Fibroblast of lung (primary cell): ENCODE measurements at places on chromosomes 11 and 22. TPM values are rescaled to one million over a fixed set of nuclear protein-coding genes. Genes with fewer than 3 reads are reported as not detected.
A peak's percentile ranks its signal among the peaks of the same experiment; 100 is the strongest.

- no peak for DNase-seq
These were observed 52.4 kb downstream of the MCM5 start for GRCh38 chr22:35452351-35452781.

Gene OR4A16
- total RNA-seq: not detected in 2 replicates

- DNase-seq: no peak
These were observed 2.0 kb downstream of the INS start for GRCh38 chr11:2158966-2159365.

DNA sequence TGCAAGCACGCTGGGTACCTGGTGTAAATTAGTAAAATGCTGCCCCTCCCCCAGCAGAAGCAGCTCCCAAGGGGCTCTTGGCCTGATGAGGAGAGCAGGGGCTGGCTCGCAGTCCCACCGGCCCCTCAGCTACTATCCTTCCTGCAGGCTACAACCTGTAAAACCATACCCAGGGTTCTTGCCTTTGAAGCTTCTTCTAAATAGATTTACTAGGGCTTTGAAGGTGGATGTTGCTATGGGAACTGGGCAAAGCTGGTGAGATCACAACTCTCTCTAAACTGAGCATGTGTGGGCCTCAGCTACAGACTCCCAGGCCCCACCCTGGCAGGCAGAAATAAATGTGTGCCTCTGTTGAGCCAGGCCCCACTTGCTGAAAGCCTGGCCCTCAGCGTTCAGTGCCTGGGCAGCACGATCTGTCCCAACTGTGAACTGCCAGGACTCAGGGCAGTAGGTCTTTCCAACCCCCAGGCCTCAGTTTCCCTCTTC lies 18.5 kb downstream of the CD5 start:
- DNase-seq: peak; percentile 12

Gene HPX
- total RNA-seq: 0.26 and 0.83 TPM in 2 replicates

Gene SNX32
- 2.3 and 3.1 TPM in 2 replicates for total RNA-seq

DNA sequence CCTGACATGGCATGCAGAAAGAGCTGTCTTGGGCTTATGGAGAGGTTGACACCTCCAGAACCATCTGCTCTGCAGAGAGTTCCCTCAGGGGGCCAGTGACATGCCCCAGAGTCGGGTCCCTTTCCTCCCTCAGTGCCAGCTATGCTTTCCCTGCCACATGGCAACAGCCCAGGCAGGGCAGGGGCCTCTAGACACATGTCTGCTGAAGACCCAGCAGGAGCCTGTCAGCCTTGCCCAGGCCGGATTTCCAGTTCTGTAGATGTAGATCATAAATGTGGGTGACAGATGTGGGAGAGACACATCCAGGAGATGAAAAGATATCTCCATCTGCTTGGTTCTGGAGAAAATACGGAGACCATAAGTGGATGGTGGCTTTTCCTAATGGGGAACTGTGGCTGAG lies 25.5 kb downstream of the NAV2 start:
- no peak for DNase-seq

DNA sequence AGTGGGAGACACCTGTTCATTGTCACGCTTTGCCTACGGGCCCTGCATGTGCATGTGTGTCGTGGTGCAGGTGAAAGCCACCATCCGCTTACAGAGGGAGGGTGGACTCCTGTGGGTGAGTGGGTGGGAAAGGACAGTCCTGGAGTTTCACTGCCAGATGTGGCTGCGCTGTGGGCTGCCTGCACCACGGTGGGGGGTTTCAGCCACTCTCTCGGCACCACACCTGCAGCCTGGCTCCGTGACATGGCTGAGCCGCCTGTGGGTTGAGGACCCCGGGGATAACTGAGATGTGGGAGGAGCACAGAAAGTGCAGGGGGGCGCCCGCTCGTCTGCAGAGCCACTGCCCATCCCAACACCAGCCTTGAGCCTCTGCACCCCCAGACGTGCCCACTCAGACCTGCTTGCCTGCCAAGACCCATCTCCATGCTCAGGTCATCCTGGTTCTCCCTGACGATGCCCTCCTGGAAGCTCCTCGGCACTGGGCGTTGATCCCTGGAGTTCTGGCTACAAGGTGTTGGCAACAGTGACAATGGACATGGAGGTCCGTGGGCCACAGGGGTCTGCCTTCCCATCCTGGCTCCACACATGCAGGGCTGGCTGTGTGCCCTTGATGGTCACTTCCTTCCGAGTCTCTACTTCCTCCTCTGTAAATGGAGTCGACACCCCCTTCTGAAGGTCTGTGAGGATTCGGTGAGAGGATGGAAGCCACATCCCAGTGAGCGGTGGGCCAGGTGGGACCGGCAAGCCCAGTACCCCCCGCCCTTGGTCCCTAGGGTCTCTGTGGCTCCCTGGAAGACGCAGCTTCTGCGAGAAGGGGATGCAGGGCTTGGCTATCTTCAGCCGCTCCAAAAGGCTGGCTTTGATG lies 1007.0 kb downstream of the BRD1 start:
- no peak for DNase-seq

DNA sequence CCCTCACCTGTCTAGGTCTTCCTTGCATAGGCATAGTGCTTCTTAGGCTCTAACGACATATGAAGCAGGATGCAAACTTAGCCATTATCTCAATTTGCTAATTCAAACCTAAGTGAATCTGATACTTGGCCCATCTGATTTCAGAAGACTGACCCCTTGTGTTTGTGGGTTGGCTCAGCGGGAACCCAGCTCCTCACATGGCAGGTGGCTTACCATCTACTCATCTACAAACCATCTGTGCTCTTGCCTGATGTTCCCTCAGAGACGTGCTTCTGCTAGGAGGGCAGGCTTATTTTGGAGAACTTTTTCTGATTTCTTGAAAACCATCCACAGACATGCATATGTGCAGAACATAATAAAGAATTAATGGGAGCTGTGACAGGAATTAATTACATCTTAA lies 15.2 kb downstream of the ELMOD1 start:
- no peak for DNase-seq

GRCh38 chr11:122375687-122376399 lies 259.8 kb upstream of the BLID start:
- peak; percentile 74 for DNase-seq

GRCh38 chr11:116903090-116903489 lies 65.7 kb upstream of the APOA1 start:
- no peak for DNase-seq

- DNase-seq: no peak
These were observed 59.0 kb downstream of the UBASH3B start for GRCh38 chr11:122714484-122714883.

DNA sequence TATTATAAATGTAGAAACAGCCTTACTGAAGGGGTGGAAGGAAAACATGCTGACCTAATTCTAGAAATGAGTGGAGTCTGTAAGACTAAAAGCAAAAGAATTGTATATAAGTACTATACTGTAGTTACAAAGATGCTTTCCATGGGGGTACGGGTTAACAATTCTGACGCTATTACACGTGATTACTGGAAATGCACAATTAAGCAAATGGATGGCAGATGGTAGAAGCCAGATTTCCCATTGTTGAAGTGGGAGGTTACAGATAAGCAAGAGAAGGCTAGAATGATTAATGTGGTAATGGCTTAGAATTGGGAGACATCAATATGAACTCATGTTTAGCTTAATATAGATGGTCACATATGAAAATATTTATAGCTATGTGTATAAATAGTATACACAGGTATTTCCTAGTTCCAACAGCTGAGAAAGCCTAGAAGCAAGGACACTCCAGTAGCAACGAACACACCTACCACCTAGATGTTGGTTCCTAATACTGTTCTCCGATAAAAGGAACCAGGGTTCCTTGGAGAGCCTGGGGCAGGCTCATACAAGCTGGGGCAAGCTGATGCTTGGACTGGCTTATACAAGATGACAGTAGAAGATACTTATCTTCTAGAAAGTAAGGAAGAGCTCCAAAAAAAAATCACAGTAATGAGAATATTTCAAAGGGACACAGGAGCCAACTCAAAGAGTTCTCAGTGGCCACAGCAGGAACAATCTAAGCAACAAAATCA lies 13.5 kb downstream of the SMC1B start:
- no peak for DNase-seq

DNA sequence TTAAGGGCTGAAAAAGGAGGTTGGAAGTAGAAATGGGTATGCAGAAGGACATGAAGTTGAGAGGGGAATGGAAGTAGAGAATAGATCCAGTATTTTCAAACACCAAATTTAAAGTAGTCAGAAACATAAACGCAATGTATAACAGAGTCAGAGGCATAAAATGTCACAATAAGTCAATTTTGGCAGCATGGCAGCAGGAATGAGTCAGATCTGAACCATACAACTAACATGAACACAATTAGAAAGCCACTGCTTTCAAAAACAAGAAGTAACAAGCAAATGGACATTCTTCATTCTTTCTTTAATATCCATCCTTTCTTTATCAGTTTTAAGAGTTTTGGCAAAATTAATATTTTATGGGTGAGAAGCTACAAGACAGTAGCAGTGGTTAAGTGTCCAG lies 2.5 kb downstream of the CHORDC1 start:
- DNase-seq: peak; percentile 75

Gene NXPE4
- not detected in 2 replicates for total RNA-seq

- peak; percentile 53 for DNase-seq
These were observed 38.2 kb downstream of the BRD1 start for GRCh38 chr22:49789289-49790141.

Gene HORMAD2
- not detected in 2 replicates for total RNA-seq

GRCh38 chr11:117670443-117670842 lies 126.6 kb downstream of the DSCAML1 start:
- no peak for DNase-seq

Gene FXYD2
- total RNA-seq: 0.33 and 0.51 TPM in 2 replicates

DNA sequence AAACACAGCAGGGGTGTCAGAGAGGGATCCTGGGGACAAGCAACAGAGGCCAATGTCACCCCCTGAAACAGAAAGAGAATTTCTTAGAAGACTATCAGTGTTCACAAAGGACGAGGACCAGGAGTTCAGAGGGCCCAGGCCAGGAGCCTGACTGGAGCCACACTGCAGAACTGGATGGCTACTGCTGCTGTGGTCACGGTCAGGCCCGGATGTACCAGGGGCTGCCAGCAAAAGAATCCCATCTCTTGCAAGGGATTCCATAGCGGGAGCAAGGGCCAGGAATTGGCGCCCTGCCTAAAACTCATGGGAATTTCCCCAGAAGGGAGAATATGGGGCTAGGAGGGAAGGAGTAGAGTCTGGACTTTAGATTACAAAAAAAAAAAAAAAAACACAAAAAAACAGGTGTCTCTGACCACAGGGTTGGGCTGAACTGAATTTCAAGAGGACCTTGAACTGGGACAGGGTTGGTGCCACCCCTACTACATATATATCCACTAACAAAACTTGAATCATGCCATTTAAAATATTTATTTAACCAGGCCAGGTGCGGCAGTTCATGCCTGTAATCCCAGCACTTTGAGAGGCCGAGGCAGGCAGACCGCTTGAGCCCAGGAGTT lies 15.7 kb upstream of the KCTD14 start:
- DNase-seq: no peak

GRCh38 chr11:34300926-34301295 lies 56.9 kb downstream of the ABTB2 start:
- peak; percentile 74 for DNase-seq

DNA sequence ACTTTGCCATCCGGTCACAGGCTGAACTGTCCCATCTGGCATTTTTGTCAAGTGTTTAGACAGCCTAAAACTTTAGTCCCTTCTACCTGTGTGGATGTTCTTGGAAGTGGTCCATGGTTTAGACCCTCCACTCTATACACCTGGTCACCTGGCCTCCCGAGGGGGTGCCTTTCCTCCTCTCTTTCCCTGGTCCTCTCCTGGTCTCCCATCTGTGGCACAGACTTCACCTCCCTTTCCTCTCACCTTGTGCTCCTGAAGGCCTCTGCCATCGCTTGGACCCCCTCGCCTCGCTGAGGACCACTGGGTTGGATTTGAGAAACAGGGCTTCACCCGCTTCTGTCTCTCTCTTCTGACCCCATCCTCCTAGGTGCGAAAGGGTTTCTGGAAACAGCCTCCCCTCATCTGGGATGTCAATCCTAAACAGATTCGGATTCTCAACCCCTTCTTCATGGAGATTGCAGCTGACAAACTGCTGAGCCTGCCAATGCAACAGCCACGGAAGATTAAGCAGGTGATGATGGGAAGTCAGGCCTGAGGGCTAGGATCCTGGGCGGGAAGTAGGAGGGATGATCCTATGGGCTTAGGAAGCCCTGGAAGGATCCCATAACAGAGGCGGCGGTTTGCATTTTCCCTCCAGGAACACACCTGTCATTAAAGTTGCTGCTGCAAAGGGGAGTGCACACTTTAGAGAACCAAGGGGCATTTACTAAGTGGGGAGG lies 53.6 kb downstream of the ST3GAL4 start:
- DNase-seq: no peak

Gene ASCL3
- not detected in 2 replicates for total RNA-seq

Gene ZNF280B
- 0.33 and 0.77 TPM in 2 replicates for total RNA-seq

DNA sequence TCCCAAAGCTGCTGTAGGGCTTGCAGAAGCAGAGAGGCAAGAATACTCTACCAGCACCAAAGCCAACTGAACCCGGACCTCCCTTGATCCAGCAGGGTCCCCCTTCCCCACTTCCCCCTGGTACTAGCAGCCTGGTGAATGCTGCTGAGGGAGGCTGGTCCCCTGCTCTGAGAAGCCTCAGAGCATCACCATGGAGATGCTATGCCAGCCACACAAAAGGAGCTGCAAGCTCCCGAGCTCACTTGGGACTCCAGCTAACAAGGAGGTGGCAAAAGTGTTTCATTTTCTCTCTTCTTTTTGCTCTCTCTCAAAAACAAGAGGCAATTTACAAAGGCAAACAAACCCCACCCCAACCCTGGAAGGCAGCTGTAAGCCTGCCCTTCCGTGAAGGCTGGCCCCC lies 509.8 kb downstream of the BUD13 start:
- no peak for DNase-seq

Gene MMP13
- not detected in 2 replicates for total RNA-seq

DNA sequence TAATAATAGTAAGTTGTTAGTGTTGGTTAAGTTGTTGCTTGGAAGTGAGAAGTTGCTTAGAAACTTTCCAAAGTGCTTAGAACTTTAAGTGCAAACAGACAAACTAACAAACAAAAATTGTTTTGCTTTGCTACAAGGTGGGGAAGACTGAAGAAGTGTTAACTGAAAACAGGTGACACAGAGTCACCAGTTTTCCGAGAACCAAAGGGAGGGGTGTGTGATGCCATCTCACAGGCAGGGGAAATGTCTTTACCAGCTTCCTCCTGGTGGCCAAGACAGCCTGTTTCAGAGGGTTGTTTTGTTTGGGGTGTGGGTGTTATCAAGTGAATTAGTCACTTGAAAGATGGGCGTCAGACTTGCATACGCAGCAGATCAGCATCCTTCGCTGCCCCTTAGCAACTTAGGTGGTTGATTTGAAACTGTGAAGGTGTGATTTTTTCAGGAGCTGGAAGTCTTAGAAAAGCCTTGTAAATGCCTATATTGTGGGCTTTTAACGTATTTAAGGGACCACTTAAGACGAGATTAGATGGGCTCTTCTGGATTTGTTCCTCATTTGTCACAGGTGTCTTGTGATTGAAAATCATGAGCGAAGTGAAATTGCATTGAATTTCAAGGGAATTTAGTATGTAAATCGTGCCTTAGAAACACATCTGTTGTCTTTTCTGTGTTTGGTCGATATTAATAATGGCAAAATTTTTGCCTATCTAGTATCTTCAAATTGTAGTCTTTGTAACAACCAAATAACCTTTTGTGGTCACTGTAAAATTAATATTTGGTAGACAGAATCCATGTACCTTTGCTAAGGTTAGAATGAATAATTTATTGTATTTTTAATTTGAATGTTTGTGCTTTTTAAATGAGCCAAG lies 2.7 kb downstream of the NEAT1 start:
- peak; percentile 83 for DNase-seq

Gene OR5P2
- 0.17 TPM in 1 of 2 replicates, not detected in the other for total RNA-seq

GRCh38 chr22:35177811-35178210 lies 79.5 kb upstream of the HMGXB4 start:
- DNase-seq: no peak
